CD4-positive, alpha-beta T cell treated with Interleukin-17A for 1 hour (primary cell): ENCODE measurements at places on chromosomes 1 and 21.
A peak's percentile ranks its signal among the peaks of the same experiment; 100 is the strongest.

- peak; percentile 76 for DNase-seq
Measured at GRCh38 chr1:26391450-26391849, 18.9 kb upstream of the ZNF683 start.

GRCh38 chr1:182608845-182609610, 4.8 kb upstream of the RGS16 start:
- DNase-seq: no peak

DNA sequence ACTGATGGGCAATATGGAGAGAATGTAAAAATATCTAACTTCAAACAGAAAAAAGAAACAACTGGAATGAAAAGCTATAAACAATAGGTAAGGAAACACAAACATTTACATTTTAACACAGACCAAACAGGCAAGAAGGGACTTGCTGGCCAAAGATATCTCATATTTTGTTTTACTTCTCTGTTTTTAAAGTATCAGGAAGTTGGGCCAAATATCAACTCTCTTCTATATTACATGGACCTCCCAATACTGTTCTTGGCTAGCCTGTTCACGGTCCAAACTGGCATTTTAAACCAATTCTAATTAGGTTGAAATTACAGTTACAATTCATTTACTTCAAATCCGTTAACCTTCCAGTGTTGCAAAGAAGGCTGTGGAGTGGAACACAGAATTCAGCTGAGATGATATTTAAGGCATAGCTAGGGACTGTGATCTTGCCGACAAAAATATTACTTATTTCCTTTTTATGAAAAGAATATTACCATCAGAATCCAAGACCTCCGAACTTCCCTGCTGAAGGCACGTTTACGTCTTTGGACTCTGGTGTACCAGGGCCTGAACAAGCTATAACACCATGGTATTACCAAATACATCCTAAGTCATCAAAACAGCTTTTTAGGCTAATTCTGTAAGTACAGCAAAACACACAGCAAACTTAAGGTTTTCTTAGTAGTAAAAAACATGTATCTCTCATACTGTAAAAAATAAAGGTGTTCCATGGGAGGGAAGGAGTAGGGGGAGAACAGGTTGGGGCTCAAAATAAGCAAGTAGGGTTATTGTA, 165.4 kb downstream of the RUNX1 start:
- no peak for DNase-seq

- DNase-seq: no peak
Measured at GRCh38 chr1:112711670-112712069, 3.5 kb downstream of the PPM1J start.

- no peak for DNase-seq
Measured at GRCh38 chr21:39958731-39959130, 91.5 kb downstream of the PCP4 start.
